H7 (cell line): ENCODE measurements at places on chromosomes 13 and 19. TPM values are rescaled to one million over a fixed set of nuclear protein-coding genes. Genes with fewer than 3 reads are reported as not detected.

The ZSCAN4 gene
- total RNA-seq = not detected in 2 replicates

The AMER2 gene
- total RNA-seq = 0.15 and 0.17 TPM in 2 replicates

The KLF12 gene
- 5.0 and 6.1 TPM in 2 replicates for total RNA-seq

The LIG1 gene
- 90.7 and 100 TPM in 2 replicates for total RNA-seq

The ATP4A gene
- 0.21 TPM in 1 of 2 replicates, not detected in the other for total RNA-seq

The MUC16 gene
- total RNA-seq = not detected in 2 replicates

The DNAAF3 gene
- 0.15 and 2.2 TPM in 2 replicates for total RNA-seq

The CEACAM5 gene
- total RNA-seq = not detected in 2 replicates

The SLITRK6 gene
- total RNA-seq = 0.10 TPM in 1 of 2 replicates, not detected in the other

The TMEM147 gene
- 208 and 225 TPM in 2 replicates for total RNA-seq

The WDR88 gene
- not detected in 2 replicates for total RNA-seq

The HSD17B14 gene
- 9.9 and 18.0 TPM in 2 replicates for total RNA-seq

The CAPN12 gene
- 3.0 and 5.4 TPM in 2 replicates for total RNA-seq

The CATSPERD gene
- 0.03 TPM in 1 of 2 replicates, not detected in the other for total RNA-seq

The GPR180 gene
- total RNA-seq = 5.6 and 6.7 TPM in 2 replicates

The ZNF154 gene
- total RNA-seq = 3.9 and 9.1 TPM in 2 replicates

The ZNF730 gene
- total RNA-seq = 18.9 and 28.2 TPM in 2 replicates

The MAP1S gene
- total RNA-seq = 27.1 and 28.0 TPM in 2 replicates

The NLRP5 gene
- not detected in 2 replicates for total RNA-seq

The CGB2 gene
- 1.4 TPM in 1 of 2 replicates, not detected in the other for total RNA-seq

The ZNF8 gene
- total RNA-seq = 9.4 and 11.9 TPM in 2 replicates

The RYR1 gene
- total RNA-seq = 17.9 and 25.5 TPM in 2 replicates

The CARD8 gene
- total RNA-seq = 0.55 and 1.1 TPM in 2 replicates

The CCDC194 gene
- total RNA-seq = 0.42 and 1.5 TPM in 2 replicates

The SPACA7 gene
- not detected in 2 replicates for total RNA-seq

The SIRT2 gene
- total RNA-seq = 11.6 and 11.8 TPM in 2 replicates

The SIGLEC12 gene
- not detected in 2 replicates for total RNA-seq

The ZNF497 gene
- 3.0 and 3.2 TPM in 2 replicates for total RNA-seq

The ENOX1 gene
- 0.04 and 0.07 TPM in 2 replicates for total RNA-seq

The SH2D3A gene
- 11.7 and 12.8 TPM in 2 replicates for total RNA-seq

The KLK12 gene
- not detected in 2 replicates for total RNA-seq

The IL17D gene
- 0.15 TPM in 1 of 2 replicates, not detected in the other for total RNA-seq

The ANGPTL8 gene
- total RNA-seq = not detected in 2 replicates

The FXYD1 gene
- total RNA-seq = 5.0 and 6.1 TPM in 2 replicates

The CIC gene
- total RNA-seq = 16.1 and 20.1 TPM in 2 replicates

The CKAP2 gene
- total RNA-seq = 35.8 and 55.8 TPM in 2 replicates

The KIR3DL2 gene
- total RNA-seq = not detected in 2 replicates

The NUP58 gene
- 61.4 and 77.5 TPM in 2 replicates for total RNA-seq

The KLK10 gene
- total RNA-seq = 0.14 and 2.4 TPM in 2 replicates

The ZNF823 gene
- 0.81 TPM in 1 of 2 replicates, not detected in the other for total RNA-seq

The PEG3 gene
- not detected in 2 replicates for total RNA-seq

The PSG6 gene
- total RNA-seq = not detected in 2 replicates

The GZMM gene
- total RNA-seq = 0.38 and 1.6 TPM in 2 replicates

The SYCN gene
- total RNA-seq = not detected in 2 replicates

The ZNF528 gene
- 0.28 and 0.30 TPM in 2 replicates for total RNA-seq

The VAV1 gene
- 9.5 and 13.3 TPM in 2 replicates for total RNA-seq
